ENCODE measurements at places on chromosomes 13 and 19.

DNA sequence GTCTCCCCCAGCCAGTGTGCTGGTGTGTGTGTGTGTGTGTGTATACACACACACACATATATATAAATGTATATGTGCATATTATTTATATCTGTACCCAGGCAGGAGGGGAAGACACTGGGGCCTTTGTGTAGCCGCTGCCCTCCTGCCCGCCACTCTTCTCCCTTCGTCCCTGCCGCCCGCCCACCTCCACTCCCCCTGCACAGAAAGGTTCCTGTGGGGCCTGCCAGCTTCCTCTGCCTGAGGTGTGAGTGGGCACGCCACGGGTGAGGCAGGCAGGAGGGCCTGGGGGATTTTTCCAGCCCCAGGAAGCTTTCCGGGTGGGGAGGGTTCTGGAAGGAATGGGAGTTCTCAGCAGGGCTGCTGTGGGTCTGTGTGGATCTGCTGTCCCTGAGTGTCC, 6.9 kb downstream of the IRF2BP1 start:
- DNase-seq: no peak

- no peak for DNase-seq
Measured at GRCh38 chr13:95258619-95259194, 42.5 kb downstream of the ABCC4 start.

DNA sequence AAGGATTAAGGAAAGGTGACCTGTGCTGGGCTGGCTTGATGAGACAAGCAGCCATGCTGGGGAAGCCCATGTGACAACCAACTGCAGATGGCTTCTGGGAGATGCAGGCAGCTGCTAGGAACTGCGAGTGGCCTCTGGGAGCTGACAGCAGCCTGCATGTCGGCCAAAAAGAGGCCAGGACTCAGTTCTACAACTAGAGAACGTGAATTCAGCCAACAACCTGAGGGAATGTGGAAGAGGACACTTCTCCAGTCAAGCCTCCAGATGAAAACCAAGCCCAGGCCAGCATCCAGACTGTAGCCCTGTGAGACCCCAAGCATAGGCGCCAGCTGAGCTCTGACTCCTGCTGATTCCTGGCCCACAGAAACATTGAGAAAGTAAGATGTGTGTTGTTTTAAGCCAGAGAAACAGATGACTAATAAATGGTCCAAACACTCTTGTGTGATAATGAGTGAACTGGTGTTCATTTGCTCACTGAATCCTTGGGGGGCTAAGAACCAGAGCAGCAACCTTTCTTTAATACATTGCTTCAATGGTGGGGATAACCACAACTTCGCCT, 45.0 kb downstream of the SLC7A1 start:
- DNase-seq: no peak

DNA sequence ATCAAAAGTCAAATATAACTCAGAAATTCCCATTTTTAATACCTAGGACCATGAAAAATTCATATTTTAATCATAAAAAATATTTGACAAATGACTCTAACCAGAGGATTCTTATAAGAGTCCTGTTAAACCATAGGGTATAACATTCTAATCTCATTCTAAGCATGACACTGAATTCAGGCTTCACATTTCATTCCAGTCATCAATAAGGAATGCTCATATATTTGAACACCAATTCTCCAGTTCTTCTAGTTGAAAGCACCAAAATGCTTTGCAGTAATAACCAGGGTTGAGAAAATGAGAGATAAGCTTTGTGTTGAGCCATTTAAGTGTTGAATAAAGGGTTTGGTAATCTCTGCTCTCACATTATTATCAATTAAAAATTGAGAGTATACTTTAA, 147.5 kb downstream of the VWA8 start:
- no peak for DNase-seq

DNA sequence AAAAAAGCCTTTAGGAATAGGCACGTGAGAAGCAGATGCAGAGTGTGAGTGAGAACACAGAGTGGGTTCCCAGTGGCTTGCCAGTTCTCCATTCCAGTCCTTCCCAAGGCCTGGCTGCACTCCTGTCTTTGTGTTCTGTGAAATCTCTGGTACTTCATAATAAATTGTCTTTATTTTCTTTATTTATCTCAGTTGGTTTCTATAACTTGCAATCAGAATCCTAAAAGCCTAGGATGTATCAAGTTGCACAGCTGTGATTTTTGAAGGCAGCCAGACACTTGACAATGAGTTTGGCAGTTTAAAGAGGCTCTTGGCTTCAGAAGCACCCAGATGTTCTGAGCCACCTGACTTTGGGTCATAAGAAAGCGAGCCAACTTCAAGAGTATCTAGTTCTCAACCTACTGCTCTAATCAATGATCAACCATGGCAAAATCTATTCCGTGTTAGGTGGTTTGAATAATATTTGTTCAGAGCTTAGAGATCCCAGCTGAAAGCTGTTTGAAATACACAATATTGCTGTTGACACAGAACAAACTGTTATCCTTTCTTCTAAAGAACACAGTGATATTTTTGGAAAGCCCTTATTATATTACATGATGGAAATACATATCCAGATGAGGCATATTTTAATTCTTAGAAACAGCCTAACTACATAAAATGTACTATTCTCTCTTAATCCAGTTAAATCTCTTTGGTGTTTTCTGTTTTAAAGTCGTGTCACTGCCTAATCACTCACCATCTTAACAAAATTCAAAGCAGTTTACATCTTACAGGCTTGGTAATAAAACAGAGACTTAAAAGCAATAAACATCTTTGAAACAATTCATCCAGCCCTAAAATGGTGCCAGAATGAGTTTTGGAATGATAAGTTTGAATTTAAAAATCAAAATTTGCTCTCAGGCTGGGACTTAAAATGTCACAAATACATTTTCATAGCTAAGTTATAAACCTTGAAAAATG, 483.0 kb upstream of the NBEA start:
- no peak for DNase-seq

DNA sequence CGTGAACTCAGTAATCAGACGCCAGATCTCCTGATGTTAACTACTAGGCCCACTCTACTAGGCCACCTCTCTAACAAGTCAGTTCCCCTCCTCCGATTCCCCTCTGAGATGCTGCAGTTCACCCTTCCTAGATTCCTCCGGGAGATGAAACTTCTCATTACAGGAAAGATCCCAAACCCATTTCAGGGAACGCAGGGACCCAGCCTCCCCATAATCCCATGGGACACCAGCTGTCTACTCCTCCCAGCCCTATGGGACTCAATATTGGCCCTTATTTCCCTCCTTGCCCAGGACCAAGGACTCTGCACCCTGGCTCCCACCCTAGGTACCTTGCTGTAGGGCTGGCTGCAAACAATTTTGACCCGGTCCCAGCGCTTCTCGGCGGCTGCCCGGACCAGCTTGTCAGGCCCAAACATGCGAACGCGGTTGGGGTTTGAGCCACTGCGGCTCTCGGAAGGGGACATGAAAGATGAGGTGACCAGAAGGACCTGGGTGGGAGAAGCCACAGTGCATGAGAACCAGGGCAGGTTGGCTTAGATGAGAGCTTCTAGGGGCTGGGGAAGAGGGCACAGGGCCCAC, 20.9 kb downstream of the XRCC1 start:
- no peak for DNase-seq

DNA sequence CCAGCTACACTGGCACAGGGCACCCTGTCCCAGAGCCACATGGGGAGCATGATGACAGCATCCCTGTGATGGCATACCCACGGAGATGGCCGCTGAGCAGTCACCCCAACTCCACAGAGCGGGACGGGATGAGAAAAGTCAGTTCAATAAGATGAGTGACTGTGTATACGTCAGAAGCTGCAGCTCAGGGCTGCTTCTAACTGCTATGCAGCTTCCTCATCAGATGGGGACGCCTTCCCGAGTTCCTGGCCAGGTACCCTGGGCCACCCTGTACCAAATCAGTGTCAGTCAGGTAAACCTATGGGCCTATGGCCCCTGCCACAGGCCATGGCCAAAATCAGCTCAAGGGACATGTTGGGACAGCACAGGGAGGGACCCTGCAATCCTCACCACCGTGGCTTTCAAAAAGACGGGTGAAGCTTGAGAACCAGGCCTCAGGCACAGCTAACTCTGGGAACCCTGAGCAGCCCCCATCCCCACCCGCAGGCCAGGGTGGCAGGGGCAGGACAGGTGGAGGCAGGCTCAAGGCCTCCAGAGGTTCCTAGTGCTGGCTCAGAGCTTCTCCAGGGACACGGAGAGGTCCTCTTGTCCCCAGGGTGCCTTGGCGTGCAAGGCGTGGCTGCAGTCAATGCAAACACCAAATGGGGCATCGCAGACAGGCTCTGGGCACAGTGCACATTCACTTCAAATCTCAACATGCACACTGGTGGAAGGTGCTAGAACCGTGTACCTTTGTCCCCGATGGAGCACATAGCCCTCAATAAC, 122.4 kb downstream of the TUBA3C start:
- DNase-seq: no peak

DNA sequence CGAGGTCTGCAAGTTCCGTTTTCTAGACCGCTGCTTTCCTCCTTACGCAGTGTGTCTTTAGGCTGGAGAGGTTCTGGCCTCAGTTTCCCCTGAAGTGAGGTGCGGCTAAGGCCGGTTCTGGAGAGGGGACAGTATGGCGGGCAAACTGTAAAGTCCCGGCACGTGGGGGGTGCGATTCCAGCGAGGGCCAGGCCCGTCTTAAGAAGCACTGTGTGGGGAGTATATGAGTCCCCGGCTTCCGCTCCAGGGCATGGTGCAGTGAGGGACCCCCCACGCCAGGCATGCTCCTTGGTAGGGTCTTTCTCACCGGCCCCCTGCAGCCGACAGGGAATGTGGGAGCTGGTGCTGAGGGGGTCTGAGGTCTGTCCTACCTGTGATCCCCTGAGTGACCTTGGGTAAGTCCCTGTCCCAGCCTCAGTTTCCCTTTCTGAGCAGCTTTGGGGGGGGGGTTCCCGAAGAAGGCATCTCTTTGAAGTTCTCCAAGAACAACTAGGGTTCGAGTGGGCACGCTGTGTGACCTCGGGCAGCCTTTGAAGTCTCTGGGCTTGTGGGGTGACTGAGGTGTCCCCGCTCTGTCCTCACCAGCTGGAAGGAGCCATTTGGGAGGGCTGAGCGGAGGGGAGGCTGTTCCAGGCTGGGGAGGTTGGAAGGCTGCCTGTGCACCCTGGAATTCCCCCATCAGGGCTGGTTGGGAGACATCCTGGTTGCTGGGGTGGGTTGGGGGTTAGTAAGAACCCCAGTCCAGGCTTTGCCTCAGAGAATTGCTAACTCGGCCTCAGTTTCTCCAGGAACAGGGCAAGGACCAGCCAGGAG, 1.5 kb downstream of the NFIC start:
- no peak for DNase-seq

DNA sequence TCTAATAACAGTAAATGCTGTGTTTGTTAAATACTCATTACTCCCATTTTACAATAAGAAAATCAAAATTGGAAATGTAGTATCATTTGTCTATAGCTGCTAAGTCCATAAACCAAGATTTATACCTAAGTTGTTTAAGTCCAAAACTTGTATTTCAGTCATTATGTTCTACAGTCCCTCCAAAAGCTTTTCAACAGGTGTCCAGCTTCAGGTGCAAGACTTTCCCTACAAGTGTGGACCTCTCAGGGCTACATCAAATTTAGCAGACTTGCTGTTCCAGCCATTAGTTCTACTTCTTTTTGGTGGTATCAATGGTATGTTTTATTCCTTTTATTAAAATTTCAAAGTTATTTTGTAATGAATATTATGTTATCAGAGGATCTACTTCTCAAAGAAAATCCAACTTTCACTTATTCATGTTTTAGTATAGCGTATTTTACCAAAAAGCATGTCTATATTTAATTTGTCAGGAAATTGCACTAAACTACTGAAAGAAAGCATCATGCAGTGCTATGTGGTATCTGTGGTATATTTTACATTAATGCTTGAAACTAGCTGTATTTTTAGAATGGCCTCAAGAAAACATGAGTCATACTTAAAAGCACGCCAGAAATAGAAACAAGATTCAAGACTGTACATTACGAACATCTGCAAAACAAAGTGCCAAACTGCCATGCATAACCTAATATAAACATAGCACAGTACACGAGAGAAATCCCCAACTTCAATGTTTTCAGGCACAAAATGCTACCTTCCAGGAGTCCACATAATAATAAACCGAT, 44.5 kb downstream of the VWA8 start:
- no peak for DNase-seq

GRCh38 chr13:45696610-45697226, 5.4 kb upstream of the CBY2 start:
- no peak for DNase-seq

DNA sequence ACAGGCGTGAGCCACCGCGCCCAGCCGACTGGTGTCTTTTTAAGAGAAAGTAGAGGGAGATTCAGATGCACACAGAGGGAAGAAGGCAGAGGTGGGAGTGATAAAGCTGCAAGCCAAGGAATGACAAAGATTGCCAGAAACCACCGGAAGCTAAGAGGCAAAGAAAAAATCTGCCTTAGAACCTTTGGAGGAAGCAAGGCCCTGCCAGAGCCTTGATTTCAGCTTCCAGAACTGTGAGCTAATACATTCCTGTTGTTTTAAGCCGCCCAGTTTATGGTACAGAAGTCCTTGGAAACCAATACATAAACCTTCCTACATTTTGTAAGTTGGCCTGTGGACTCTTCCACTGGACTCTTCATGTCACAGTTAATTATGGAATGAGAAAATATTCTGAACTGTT, 71.7 kb upstream of the SOX21 start:
- no peak for DNase-seq

DNA sequence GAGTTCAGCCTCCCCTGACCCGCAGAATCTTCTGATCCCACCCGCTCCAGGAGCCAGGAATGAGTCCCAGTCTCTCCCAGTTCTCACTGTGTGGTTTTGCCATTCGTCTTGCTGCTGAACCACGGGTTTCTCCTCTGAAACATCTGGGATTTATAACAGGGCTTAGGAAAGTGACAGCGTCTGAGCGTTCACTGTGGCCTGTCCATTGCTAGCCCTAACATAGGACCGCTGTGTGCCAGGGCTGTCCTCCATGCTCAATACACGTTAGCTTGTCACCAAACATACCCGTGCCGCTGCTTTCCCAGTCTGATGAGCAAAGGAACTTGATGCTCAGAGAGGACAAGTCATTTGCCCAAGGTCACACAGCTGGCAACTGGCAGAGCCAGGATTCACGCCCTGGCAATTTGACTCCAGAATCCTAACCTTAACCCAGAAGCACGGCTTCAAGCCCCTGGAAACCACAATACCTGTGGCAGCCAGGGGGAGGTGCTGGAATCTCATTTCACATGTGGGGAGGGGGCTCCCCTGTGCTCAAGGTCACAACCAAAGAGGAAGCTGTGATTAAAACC, 1.1 kb upstream of the APOE start:
- no peak for DNase-seq

DNA sequence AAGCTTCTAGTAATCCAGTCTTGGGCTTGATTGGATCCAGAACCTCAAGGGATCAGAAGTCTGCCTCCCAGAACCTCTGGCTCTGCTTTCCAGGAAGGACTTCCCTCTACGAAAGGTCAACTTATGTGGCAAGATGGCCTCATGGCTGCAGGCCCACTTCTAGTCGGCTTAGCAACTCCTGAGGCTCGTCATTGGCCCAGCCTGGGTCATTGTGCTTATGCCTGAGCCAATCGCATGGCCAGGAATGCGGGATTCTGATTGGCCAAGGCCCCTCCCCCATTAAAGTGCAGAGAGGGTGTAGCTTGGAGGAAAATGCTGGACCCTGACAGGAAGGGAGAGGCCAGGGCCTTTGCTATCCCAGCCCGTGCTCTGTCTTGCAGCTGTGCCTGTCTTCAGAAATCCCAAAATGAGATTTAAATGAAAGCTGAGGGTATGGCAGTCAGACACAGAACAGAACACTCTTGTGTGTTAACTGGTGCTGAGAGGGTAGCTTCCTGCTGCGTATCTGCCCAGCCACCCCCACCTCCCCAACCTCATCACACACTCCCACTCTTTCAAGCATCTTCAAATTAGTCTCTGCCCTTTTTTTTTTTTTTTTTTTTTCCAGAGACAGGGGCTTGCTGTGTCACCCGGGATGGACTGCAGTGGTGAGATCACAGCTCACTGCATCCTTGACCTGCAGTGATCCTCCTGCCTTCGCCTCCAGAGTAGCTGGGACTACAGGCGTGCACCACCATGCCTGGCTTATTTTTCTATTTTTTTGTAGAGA, 5.5 kb upstream of the CCNE1 start:
- DNase-seq: no peak

Measured in CD4-positive, alpha-beta T cell treated with Interferon gamma for 1 hour (primary cell).